ENCODE measurements at places on chromosomes 11 and 22. TPM values are rescaled to one million over a fixed set of nuclear protein-coding genes. Genes with fewer than 3 reads are reported as not detected.

APOA5 gene
- total RNA-seq: not detected

DNA sequence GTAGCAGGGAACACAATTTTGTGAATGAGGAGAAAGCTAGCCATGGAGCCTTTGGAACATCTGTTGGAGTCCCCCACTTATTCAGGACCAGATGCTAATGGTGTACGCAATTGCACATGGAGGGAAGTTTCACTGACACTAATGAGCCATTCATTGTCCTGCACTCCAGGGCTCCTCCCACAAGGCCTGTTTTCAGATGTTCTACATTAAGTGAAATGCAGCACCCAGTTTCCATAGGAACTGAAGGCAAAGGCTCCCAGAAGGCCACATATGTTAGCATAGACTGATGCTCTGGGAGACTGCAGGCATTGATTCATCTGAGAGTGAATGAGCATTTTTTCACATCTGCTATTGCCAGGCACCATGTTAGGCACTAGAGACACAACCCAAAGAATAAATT is 399.5 kb downstream of the ETS1 start:
- no peak for DNase-seq

- DNase-seq: no peak
These were observed 14.7 kb upstream of the CHRNA10 start for GRCh38 chr11:3685923-3686322.

RTN4R gene
- 3.1 TPM for total RNA-seq

DNA sequence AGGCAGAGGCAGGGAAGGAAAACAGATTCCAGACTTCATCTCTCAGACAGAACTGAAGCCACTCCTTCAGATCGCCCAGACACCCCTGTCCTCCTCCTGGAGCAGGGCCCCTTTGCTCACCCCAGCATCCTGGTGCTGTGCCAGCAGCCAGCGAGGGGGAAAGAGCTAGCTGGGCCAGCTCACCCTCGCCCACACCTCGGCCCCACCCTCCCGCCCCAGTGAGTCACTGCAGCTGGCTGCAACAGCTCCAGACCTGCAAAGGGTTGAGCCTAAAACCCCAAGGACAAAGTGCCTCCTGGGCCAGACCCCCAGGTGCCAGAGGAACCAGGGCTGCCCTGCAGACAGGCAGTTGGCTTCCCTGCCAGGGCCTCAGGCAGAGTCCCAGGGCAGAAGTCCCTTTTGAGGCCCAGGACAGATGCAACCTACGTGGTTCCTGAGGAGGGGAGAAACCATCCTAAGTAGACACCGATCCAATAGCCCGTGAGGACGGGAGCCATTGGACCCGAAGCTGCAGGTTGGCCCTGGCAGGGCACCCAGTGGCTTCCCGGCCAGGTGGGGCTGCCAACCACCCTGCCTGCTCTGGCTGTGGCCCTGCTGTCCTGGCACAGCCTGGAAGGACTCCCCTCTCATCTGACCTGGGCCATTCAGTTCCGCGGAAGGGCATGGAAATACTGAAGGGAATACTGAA is 7.2 kb downstream of the AHNAK start:
- DNase-seq: peak; percentile 71

DNA sequence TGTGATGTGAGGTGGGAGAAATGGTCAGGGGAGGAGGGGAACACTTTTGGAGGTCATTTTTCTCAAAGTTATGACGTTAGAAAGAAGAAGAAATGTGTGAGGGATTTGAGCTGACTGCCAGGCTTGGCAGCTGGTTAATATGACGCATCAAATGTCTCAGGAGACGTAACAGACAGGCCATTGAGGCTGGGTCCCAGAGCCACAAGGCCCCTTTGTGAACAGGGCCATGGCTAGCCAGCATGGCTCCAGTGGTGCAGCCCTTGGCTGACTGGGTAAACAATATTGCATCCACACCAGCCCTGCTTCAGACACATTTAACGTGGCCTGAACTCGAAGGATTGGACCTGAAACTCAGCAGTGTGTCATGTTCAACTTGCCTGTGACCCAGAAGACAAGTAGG is 34.3 kb downstream of the AMOTL1 start:
- DNase-seq: no peak

DNA sequence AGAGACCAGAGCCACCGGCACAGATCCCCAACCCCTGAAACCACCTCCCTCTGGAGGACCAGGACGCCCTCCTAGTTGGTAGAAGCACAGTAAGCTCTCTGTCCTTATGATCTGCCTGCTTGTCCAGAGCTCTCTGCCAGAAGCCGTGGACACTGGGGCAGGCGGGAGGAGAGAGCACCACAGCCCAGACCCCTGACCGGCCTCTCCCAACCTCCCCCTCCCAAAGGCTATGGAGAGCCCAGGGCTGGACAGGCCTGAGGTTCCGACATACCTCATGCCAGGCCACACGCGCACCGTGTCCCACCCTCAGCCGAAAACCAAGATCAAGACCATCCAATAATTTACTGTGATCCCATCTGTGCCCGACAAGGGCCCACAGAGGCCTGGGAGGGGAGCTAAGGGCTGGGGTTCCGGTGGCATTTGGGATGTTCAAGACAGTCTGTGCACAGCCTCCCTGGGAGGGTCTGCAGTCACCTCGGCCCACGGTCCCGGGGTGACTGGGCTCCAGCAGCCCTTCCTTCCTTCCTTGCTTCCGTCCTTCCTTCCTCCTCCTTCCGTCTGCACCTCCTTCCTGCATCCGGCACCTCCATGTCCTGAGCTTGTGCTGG is 3.4 kb downstream of the HRAS start:
- DNase-seq: no peak

OR52E4 gene
- not detected for total RNA-seq

EFEMP2 gene
- total RNA-seq: 43.3 TPM

GRCh38 chr22:28402060-28402459 is 277.6 kb downstream of the TTC28 start:
- no peak for DNase-seq

GRCh38 chr11:30023074-30023473 is 6.2 kb upstream of the KCNA4 start:
- DNase-seq: no peak

- peak; percentile 68 for DNase-seq
These were observed 1.0 kb upstream of the FNBP4 start for GRCh38 chr11:47768101-47768612.

DNA sequence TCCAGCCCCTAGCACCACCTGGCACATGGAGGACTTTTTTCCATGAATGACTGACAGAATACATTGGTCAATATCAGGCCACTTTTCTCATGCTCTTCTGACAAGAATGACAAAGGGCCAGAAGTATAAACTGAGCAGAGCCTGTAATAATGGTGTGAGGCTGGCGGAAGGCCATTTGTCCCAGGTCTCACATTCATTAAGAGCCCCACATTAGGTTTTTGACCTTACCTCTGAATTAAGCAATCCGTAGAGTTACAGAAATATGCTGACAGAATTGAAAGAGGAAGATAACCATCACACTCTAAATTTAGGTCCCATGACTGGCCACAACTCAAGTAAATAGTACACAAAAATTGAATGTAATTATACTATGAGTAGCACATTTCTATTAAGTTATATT is 55.2 kb downstream of the SYT9 start:
- DNase-seq: no peak

MPEG1 gene
- total RNA-seq: 13.7 TPM

IFITM1 gene
- total RNA-seq: 20.9 TPM

CSRP3 gene
- total RNA-seq: 24.0 TPM

ARHGEF17 gene
- total RNA-seq: 30.7 TPM

GRCh38 chr22:30816413-30816812 is 121.7 kb downstream of the OSBP2 start:
- DNase-seq: no peak

DNA sequence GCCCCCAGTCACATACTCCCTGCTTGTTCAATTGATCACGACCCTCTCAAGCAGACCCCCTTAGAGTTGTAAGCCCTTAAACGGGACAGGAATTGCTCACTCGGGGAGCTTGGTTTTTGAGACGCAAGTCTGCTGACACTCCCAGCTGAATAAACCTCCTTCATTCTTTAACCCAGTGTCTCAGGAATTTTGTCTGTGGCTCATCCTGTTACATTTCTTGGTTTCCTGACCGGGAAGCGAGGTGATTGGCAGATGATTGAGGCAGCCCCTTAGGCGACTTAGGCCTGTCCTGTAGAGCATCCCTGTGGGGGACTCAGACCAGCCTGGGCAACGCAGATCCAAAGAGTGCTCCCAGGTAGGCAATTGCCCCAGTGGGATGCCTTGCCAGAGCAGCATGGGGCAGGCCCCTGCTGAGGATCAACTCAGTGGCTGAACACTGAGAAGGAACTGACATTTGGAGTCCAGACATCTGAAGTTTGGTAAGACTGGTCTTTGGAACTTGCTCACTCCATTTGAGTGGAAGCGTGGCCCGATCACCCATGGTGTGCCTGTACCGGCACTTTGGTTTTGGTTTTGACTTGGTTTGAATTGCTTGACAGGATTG is 51.5 kb downstream of the NEU3 start:
- no peak for DNase-seq

POU2F3 gene
- 0.58 TPM for total RNA-seq

CYP2D6 gene
- total RNA-seq: 0.48 TPM

OR52D1 gene
- not detected for total RNA-seq

POU2AF2 gene
- total RNA-seq: not detected

TTC36 gene
- not detected for total RNA-seq

OR10V1 gene
- total RNA-seq: not detected

OR5AN1 gene
- not detected for total RNA-seq

DNA sequence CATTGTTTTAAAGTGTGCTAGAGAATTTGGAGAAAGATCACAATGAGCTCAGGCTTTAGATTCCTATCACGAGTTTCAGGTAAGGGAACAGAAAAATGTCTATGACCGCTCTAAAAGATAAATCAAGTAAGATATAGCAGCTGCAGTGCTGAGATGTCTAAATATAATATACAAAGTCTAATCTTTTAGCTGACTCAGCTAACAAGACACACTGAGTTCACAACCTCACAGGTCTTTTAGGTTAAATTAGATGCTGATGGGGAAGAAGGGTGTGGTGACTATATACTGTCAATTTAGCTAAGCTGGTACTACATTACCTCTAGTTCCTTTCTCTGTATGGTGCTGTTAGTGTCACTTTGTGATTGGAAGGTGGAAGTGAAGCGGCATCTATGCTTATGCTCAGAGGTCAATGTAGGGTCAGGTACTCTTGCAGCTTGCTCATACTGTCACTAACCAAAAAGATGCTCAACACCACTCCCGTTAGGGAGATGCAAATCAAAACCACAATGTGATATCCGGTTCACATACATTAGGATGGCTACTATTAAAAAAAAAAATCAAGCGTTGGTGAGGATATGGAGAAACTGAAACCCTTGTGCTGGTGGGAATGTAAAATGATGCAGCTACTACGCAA is 283.5 kb downstream of the SWAP70 start:
- DNase-seq: no peak

DNA sequence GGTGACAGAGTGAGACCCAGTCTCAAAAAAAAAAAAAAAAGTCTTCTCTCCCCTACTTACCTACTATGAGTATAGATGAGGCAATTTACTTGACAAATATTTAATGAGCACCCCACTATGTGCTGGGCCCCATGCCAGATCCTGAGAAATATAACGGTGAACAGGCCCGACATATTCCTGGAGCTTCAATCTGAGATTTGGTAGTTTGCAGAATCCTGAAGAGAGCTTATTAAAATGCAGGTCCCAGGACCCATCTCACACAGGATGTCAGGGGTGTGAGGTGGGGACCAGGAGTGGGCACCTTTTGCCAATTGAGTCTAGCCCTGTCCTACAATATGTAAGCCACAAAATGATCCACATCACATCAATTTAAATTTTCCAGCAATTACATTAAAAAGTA is 44.0 kb downstream of the KCNJ4 start:
- DNase-seq: no peak

PHETA2 gene
- total RNA-seq: 26.0 TPM

- DNase-seq: no peak
These were observed 468.8 kb downstream of the CNTN5 start for GRCh38 chr11:99489581-99489980.

DNA sequence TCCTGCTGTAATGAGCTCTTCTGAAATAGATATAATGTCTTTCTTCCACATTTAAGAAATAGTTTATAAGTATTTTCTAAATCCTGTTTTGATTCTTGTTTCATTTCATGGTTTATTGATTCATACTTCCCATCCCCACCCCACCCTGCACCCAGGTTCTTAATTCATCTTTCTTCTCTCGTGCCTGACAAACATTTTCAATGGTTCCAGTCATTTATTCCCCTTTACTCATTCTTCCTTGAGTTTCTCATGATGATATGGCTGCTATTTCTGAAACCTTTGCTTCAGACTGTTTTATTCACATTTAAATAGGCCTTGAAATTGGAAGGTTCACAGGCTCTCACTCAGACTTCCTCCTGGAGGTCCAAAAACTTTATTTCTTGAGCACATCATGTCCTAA is 142.9 kb downstream of the SPON1 start:
- DNase-seq: no peak

DNA sequence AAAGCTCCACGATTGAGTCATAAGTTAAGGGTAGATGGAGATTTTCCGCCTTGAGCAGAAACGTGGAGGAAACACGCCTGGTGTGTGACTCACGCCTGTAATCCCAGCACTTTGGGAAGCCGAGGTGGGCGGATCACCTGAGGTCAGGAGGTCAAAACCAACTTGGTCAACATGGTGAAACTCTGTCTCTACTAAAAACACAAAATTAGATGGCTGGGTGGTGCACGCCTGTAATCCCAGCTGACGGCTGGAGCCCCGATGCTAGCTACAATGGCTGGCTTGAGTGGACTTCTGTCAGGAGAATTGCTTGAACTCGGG is 17.3 kb upstream of the DGCR8 start:
- DNase-seq: no peak

NPTXR gene
- 4.2 TPM for total RNA-seq

SLC22A12 gene
- total RNA-seq: not detected

- no peak for DNase-seq
These were observed 33.0 kb downstream of the DDX6 start for GRCh38 chr11:118757876-118758399.
